WTC11 (cell line): ENCODE measurements at places on chromosomes 7 and 10.

- no peak for DNase-seq
Observed at GRCh38 chr7:151379193-151379520, 30.7 kb downstream of the WDR86 start.

DNA sequence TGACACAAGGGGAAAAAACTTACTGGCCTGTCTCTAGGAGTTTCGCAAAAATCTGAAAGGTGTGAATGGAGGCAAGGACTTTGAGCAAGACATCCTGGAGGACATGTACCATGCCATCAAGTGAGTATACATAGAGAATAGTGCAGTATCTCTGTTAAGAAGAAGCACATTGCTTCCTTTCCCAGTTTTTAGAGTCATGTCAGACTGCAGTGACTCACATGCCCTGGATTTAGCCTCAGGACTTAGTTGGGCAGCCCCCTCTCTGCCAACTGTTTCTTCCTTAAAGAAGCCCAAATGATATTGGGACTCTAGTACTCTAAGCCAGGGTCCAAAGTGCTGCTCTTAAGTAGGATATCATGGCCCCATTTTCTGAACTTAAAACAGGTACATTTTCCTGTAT is 28.1 kb upstream of the NFKB2 start:
- DNase-seq = no peak

GRCh38 chr10:132306864-132307751 is 642 bp downstream of the STK32C start:
- DNase-seq = peak; percentile 49

GRCh38 chr10:103175580-103176285 is 17.3 kb downstream of the NT5C2 start:
- DNase-seq = no peak

DNA sequence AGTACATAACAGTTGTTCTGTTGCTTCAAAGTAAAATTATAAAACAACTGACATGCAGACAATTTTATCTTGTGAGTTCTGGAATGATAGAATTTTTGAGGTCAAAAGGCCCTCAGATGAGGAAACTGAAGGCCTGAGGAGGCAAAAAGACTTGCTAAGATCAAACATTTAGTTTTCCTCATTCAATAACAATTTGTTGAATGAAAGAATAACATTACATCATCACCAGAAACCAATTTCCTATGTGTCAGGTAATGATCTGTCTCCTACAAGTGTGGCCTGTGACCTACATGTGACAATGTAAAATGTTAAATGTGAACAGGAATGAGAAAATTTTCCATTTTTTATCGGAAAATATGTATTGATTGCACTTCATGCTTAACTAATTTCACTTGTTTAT is 16.6 kb upstream of the ASB4 start:
- DNase-seq = no peak

DNA sequence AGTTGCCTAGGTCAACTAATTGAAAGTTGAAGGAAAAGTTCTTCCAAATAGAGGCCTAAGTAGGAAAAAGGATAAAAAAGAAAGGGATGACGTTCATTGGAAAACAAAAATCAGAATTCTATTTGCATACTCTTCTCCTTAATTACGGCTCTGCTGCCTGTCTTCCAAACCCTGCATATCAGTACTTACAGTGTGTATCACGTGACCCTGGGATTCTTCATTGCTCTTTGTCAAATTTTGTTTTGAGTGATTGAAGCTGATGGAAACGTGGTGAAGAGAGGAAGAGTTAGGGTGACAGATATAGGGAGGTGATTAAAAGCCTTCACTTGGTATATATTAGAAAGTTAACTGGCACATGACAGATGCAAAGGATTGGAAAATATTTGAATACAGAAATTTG is 97.9 kb downstream of the ZNF92 start:
- no peak for DNase-seq

DNA sequence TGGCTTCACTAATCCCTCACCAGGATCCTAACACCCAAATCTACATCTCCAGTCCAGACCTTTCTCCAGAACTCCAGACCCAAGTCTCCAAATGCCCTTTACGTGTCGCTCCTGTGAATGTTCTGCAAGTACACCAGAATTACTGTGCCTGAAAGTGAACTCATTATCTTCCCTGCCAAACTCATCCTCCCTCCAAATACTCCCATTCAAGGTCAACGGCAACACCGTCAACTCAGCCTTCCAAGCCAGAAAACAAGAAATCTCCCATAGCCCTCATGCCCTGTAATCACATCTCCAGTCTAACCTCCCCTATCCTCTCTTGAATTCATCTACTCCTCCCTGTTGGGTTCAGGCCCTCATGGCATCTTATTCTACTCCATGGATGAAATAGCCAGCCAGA is 12.3 kb downstream of the CREB3L2 start:
- DNase-seq = no peak

DNA sequence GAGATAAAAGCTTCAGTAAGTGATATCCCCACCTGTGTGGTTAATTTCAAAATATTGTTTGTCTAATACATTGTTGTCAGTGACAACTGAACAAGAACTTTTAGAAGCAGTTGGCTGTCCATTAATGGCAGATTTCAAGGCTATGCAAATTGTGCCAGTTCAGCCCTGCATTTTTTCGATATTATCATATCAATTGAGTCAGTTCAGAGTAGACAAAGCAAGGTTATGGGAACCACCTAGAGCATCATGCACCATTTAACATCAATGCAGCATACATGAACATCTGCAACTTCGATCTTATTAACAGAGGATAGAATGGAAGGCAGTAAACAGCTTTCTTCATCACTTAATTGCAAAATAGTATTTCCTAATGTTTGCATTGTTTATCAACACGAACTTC is 180.7 kb upstream of the KAT6B start:
- no peak for DNase-seq

DNA sequence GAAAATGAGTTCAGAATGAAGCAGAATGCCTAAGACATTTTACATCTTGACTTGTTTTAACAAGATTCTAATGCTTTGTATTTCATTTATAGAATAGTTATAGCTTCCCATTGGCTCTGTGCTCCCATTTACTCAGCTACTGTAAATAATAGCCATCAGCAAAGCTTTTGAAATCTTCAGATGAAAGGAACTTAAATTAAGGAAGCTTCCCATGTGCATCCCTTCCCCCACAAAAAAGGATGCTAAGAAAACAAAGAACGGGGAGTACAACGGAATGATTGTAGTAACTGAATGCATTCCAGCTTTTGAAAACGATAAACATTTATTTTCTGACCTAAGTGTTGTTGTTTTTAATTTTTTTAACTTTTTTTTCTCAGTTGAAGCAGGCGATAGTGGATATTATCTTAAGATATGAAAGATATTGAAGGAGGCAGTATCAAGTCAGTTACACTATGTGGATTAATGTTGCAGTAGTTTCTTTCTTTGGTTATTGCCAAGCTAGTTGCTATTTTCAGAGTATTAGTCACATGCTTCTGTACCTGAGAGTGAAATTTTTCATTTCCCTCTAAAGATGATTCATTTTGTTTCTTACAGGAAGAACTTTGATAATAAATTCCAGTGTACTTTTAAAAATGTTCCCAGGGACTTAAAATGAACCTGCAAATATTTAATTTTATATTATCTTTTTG is 129.2 kb downstream of the KCND2 start:
- DNase-seq = no peak

GRCh38 chr7:124376111-124376510 is 343.2 kb upstream of the TMEM229A start:
- DNase-seq = no peak

- no peak for DNase-seq
Observed at GRCh38 chr10:43160046-43160920, 22.0 kb downstream of the CSGALNACT2 start.

- DNase-seq = no peak
Observed at GRCh38 chr7:79298145-79298760, 155.2 kb downstream of the MAGI2 start.

GRCh38 chr7:30901856-30902255 is 9.8 kb upstream of the AQP1 start:
- no peak for DNase-seq

DNA sequence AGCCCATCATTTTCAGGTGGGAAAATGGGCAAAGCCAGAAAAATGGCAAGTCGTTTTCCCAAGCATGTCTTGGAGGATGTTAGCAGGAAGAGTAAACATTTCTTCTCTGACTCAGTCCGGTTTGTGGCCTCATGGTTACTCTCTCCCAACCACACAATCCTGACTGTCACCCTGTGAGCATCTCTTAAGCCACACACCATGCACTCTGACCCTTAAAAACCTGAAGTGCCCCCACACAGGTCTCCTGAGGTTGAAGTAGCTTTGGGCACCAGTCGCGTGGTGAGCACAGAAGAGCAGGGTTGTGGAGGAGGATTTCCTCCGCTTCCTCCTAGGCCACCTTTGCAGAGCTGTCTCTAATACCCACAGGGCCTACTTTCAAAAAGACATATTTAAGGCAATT is 387.3 kb upstream of the NPVF start:
- no peak for DNase-seq

DNA sequence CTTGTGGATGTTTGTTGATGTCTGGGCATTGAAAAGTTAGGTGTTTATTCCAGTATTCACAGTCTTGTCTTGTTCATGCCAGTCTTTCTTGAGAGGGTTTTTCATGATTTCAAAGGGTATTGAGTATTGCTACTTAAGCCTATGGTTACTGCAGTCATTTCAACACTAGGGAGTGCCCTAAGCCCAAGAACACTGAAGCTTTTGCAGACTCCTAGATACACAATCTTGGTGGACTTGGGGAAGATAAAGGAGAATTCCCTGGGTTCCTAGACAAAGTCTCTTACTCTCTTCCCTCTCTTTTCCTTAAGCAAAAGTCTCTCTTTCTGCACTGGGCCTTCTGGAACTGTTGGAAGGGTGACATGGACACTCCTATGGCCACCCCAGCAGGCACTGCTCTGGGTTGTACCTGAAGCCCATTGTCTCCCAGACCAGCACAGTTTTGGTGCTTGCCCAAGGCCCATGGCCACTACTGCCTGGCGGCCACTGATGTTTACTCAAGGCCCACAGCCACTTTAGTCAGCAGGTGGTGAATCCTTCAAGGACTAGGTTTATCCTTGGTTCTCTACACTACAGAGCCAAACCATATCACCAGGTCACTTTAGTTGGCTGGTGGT is 24.9 kb downstream of the SAMD9 start:
- no peak for DNase-seq

- peak; percentile 63 for DNase-seq
Observed at GRCh38 chr10:111360260-111360925, 283.6 kb downstream of the ADRA2A start.

GRCh38 chr10:97123765-97124164 is 62.0 kb downstream of the SLIT1 start:
- DNase-seq = no peak

GRCh38 chr10:1020460-1020859 is 5.2 kb downstream of the IDI2 start:
- no peak for DNase-seq

DNA sequence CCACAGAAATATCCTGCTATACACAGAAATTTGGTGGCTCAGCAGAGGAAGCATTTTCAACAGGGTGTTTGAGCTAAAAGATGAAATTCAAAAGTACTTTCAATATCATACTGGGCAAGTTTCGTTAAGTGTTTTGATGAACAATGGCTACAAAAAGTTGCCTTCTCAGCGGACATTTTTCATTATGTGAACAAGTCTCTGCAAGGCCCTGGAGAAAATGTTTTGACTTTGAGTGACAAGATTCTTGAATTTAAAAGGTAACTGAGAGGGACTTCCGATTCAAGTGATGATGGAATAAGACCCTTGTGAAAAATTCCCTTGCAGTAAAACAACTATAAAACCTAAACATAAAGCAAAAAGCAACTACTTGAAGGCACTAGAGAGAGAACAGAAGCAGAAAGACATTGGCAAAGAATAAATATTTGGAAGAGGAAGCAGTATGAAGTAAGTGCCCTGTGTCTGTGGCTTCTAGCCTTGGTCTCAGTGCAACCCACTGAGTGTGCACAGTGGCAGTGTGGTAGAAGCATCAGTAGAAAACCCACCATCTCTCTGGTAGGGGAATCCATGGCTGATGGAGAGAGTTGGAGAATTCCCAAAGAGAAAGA is 62.5 kb upstream of the NAMPT start:
- no peak for DNase-seq

- no peak for DNase-seq
Observed at GRCh38 chr10:114631090-114631665, 26.9 kb downstream of the ABLIM1 start.

DNA sequence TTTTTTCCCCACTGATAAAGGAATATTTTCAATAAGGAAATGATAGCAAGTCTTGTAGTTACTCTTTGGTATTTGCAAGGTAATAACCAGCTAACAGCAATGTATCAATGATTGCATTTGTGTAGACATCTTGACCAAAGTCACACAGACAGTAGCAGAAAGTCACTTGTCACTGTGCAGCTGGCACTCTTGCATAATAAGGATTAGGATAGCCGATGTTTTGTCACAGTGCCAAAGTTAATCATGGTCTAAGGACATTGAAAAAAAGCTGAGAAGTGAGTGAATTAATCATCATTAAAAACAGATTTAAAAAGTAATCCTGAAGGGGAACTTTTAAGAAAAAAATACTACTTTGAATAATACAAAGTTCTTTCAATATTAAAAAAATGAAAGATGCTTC is 834.3 kb upstream of the C7orf33 start:
- DNase-seq = no peak

- no peak for DNase-seq
Observed at GRCh38 chr7:66092654-66093053, 17.0 kb downstream of the ASL start.

DNA sequence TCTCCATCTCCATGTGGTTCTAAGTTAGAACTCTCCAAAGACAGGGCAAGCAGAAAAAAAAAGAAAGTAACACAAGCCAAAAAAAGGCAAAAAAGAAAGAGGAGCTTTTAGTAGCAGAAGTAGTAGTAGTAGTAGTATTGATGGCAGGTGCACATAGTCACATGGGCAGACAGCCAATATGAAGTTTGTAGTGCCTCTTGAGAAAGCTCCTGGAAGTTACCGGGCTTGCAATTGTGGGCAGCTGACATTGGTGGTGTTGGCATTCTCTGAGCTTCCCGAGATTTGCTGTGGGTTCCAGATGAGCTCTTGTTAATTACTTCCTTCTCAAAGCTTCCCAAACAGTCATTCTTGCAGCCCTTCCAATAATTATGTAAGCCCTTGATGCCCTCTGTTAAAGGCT is 1128.5 kb downstream of the TYW1 start:
- DNase-seq = no peak

GRCh38 chr7:90412458-90413184 is 9.4 kb downstream of the CLDN12 start:
- DNase-seq = peak; percentile 54

DNA sequence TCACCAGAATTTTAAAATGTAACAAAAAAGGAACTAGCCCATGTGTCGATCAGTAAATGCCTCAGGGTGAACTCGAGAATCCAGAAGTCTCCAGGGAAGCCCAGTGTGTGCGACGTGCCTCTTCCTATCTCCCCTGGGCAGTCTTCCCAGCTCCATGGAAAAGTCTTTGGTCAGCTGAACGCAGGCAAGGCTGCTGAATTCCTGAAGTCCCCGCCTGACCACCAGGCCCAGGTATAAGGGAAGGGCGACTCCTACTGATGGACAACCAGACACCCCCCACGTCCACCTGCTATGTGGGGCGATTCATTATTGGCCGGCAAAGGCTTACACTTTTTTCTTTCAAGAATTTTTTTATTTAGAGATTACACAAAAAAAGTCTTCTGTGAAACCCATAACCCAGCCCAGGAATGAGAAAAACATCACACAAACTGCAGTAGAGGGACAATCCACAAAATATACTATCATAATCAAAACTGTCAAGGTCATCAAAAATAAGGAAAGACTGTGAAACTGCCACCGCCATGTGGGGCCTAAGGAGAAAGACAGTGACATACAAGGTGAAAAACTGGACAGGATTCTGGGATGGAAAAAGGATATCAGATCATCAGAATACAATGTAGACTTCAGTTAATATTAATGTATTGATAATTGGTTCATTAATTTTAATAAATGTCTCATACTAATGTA is 93.5 kb downstream of the CTBP2 start:
- no peak for DNase-seq
